ENCODE measurements at places on chromosomes 7 and 10. TPM values are rescaled to one million over a fixed set of nuclear protein-coding genes. Genes with fewer than 3 reads are reported as not detected.

DNA sequence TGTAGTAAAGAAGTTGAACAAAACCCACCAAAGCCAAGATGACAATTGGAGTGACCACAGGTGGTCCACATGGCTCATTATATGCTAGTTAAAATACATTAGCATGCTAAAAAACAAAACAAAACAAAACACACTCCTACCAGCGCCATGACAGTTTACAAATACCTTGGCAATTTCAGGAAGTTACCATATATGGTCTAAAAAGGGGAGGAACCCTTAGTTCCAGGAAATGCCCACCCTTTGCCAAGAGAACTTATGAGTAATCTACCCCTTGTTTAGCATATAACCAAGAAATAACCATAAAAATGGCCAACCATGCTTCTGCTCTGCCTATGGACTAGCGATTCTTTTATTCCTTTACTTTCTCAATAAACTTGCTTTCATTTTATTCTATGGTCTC lies 979.1 kb upstream of the POT1 start:
- DNase-seq: no peak

GRCh38 chr10:29545122-29545521 lies 89.6 kb downstream of the SVIL start:
- no peak for DNase-seq

- DNase-seq: peak; percentile 26
These were observed 28.1 kb upstream of the PLXDC2 start for GRCh38 chr10:19788075-19788686.

GRCh38 chr7:18901351-18901750 lies 216.1 kb downstream of the TWIST1 start:
- no peak for DNase-seq

DNA sequence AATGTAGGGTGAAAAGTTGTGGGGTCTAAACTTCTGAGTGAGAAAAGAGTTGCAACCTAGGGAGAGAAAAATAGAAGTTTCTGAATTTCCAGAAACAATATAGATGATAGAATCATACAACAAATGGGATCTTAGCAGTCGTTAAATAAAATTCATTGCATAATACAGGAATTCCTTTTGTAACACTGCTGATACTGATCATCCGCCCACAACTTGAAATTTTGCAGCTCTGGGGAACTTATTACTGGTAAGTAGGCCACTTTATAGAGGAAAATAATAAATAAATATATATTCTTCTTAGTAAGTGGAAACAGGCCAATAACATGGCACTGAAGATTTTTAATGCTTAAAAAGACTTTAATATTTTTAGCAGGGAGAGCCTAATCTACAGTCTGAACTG lies 81.9 kb upstream of the SMIM30 start:
- no peak for DNase-seq

DNA sequence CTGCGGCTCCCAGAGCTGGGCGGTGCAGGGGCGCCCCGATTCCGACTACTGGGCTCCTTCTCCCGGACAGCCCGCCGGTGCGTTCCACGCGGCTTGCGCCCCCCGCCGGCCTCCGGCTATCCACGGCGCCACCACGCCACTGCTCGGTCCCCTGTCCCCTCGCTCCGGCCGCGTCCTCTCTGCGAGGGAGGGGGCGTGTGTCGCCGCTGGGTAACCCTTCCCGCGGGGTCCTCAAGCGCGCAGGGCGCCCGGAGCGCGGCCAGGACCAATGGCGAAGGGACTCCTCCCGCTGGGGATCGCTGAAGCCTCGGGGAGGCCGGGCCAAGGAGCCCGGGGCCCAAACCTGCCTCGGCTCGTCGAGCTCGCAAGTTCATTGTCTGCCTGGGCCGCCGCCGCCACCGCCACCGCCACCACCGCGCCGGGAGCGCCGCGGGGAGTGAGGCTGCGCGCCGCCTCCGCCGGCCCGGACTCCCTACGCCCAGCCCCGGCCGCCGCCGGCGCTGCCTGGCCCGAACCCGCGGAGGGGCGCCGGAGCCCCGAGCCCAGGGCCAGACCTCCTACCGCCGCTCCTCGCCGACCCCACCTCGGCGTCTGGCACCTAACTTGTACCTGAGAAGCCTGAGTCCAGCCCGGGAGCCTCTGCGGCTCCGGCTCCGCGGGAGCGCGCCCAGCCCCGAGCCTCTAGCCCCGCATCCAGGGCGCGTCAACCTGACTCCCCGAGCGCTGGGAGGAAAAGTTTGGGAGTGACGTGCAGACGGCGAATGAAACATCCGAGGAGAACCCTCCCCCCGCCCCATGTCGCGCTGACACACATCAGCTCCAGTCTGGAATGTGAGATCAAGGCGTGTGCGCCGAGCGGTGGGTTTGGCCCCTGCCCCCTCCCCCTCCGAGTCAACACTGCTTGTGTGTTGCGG lies at the start of gene CHST15:
Gene CHST15 (minus strand): TSS at position 739 of the 914 bp plus-strand sequence. CDS start 47,386 bp downstream, outside the sequence.
- peak; percentile 18 for DNase-seq

DNA sequence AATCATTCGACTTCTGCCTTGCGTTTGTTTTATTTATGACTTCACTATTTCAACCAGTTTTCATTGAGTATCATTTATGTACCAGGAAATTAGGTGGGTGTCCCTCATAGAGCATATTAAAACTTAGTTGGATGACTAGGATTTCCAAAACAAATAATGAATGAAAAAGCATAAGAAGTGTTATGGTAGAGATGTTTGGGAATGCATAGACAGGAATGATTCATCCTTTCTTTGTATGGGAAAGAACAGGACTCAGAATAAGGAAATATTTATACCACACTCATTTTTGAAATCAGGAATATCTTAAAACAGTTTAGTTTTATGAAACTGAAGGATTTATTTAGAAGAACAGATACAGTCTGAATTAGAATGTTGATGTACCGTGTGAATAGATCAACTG lies 315.7 kb downstream of the EXOC4 start:
- DNase-seq: no peak

GRCh38 chr7:98903246-98903645 lies 24.9 kb downstream of the TRRAP start:
- DNase-seq: no peak

DNA sequence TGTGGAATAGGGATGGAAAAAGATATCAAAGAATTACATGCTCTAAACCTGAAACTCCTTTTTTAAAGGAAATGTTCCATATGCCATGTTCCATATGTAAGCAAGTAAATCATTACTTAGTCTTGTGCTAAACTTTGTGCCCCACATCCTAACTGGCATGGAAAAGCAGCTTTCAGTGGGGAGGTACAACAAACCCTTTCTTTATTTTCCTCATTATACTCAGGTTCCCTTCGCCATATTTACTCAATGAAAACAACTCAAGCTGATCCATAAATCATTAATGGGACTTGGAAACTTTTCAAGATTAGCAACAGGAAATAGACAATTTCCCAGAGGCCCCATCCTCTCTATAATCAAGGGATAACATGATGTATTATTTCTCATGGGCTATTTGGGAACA lies 56.0 kb downstream of the GSAP start:
- DNase-seq: no peak

GRCh38 chr7:100894860-100895700 lies 608 bp downstream of the ACHE start:
- DNase-seq: peak; percentile 69

DNA sequence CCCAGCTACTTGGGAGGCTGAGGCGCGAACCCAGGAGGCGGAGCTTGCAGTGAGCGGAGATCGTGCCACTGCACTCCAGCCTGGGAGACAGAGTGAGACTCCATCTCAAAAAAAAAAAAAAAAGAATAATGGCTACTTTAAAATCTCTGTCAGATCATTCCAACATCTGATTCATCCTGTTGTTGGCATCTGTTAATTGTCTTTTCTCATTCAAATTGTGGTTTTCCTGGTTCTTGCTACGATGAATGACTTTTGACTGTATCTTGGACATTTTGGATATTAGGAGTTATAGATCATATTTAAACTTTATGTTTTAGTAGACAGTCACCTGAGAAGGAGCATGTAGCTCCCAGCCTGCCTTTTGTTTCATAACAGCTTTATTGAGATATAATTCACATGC lies 8.5 kb downstream of the TPST1 start:
- no peak for DNase-seq

- DNase-seq: no peak
These were observed 34.7 kb upstream of the HPS1 start for GRCh38 chr10:98481404-98481945.

ODAD2 gene
- not detected for total RNA-seq

GRM3 gene
- total RNA-seq: not detected

CNPY4 gene
- 14.0 TPM for total RNA-seq

CDK1 gene
- 88.5 TPM for total RNA-seq

FAM241B gene
- 9.6 TPM for total RNA-seq
